Left kidney (tissue), 8 donors: ENCODE measurements at places on chromosomes 12 and 14. TPM values are rescaled to one million over a fixed set of nuclear protein-coding genes. Genes with fewer than 3 reads are reported as not detected.

OSBPL8 gene
- 79.9 TPM for polyA plus RNA-seq

DNA sequence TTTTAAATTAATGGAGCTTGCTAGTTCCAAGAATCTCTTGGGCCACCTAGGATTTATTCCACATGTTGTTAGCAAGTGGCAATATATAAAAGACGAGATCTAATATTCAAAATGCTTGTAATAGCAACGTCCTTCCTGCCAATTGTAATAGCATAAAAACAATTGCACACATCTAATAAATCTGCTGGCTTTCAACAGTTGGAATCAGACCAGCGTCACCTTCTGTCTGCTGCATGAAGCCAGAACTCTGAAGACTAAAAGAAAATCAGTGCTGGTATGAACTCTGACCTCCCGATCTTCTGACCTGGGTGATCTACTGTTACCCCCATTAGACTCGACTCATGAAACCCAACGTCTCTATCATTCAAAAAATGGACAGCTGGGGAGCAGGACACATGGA is 100.6 kb downstream of the DIO2 start:
- DNase-seq: no peak

DDN gene
- polyA plus RNA-seq: 65.9 TPM

DNA sequence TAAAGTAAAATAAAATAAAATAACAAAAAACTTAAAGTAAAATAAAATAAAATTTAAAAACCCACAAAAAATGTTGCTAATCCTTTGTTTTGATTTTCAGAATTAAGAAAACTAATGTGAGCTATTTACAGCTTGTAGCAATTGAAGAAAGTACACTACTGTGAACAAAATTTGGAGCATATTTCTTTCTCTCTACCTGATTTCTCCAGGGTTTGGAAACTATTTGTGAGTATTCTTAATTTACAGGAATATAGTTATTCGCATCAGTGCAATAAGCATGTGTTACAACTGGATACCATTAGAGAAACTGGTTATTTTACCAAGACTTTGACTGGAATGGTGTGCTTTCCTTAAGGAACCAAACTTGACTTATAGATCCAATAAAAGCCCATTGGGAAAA is 86.1 kb upstream of the CNOT2 start:
- no peak for DNase-seq

LRP1 gene
- 64.5 TPM for polyA plus RNA-seq

- peak; percentile 57 for DNase-seq
Observed at GRCh38 chr12:29591140-29592020, 93.9 kb upstream of the OVCH1 start.

DNA sequence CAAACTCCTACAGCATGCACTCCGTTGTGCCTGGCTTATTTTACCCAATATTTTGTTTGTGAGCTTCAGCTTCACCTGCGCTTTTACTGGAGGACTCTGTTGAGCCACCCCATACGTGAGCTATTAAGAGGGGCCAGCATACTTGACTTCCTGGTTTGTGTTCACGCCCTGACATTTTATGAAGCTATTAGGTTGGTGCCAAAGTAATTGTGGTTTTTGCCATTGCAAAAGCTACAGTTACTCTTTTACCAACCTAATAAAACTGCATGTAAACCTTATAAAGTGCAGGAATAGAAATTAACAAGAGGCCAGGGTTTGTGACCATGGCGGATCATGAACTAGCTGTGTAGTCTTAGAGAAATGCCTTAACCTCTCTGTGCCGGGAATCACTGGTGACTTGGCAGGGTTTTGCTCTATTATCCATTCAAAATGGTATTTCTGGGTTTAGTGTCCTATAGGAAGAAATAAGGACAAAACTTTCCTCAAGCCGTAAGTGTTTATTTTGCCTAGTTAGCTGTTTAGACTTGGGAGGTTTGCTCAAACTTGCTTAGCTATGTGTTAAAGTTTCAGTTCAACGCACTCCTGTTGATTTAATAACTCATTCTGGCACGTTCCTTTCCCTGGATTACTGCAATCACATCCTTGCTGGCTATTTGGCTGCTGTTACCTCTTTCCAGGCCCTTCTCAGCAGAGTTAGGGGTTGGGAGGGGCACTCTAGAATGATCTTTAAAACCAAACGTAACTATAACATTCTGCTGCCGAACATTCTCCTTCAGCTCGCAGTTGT is 1027.6 kb downstream of the BCL11B start:
- no peak for DNase-seq

PAX9 gene
- 0.33 TPM for polyA plus RNA-seq

CHST11 gene
- 8.0 TPM for polyA plus RNA-seq

- no peak for DNase-seq
Observed at GRCh38 chr14:101132051-101132571, 228.6 kb upstream of the RTL1 start.

GRCh38 chr12:124157406-124157805 is 137.5 kb upstream of the RFLNA start:
- DNase-seq: no peak

DNA sequence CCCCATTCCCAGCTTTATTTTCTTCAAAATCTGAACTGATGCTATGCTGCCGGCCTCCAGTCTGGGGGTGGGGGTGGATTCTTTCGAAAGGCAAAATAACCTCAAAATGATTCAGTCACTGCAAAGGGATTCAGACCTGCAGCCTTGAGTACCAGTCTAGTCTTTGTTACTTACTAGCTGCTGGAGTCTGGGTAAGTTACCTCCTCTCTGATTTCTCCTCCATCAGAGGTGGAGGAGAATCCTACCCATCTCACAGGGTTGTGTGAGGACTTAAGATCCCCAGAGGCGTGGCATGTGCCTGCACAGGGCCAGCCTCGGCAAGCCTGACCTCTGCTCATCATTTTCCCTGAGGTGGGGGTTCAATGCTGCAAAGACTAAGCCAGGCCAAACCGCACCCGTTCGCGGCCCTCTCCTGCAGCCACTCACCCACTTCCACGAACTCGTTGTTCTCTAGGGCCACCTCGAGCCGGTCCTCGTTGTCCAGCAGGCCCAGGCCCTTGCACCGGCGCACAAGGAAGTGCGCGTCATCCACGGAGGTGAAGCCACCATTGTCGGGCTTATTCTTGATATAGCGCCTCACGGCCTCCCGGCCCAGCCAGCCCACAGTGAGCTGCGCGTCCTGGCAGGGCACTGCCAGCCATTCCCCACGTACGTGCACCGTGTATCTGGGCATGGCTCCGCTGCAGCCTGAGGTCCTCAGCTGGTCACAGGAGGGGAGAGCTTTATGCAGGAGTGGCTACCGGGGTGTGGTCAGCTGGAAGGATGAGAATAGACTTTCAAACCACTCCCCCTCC is 709 bp downstream of the HAL start:
- DNase-seq: no peak

DNA sequence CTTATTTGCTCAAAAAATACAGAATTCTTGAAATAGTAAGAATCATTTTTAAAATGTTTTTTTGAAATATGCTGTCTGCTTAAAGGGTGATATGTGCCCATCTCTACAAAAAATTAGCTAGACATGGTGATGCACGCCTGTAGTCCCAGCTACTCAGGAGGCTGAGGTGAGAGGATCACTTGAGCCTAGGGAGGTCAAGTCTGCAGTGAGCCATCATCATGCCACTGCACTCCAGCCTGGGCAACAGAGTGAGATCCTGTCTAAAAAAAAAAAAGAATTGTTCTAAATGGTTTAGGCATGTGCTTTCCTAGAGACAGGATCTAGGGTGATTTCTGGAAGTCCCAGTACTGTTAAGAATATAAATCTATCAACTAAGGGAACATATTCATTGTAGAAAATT is 75.6 kb upstream of the HECTD1 start:
- no peak for DNase-seq

- no peak for DNase-seq
Observed at GRCh38 chr14:49971156-49972130, 78.6 kb downstream of the ARF6 start.

OR4K15 gene
- polyA plus RNA-seq: not detected

DNA sequence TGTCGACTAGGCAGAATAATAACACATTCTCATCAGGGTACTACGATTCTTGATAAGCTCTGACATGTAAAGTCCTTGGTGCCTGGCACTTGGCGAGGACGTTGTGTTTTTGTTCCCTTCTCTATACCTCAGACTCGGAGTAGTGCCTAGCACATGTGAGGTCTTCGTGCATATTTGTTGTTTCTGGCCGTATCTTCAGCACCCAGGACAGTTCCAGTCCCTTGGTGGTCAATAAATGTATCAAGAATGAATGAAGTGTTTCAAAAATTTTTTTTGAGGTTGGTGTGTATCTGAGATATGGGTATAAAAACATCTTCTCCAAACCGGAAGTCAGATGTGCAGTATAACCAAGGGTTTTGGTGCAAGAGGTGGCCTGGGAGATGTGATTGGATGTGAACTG is 198.2 kb downstream of the AACS start:
- DNase-seq: no peak

- DNase-seq: no peak
Observed at GRCh38 chr14:71317385-71318096, 410.3 kb downstream of the PCNX1 start.

DNA sequence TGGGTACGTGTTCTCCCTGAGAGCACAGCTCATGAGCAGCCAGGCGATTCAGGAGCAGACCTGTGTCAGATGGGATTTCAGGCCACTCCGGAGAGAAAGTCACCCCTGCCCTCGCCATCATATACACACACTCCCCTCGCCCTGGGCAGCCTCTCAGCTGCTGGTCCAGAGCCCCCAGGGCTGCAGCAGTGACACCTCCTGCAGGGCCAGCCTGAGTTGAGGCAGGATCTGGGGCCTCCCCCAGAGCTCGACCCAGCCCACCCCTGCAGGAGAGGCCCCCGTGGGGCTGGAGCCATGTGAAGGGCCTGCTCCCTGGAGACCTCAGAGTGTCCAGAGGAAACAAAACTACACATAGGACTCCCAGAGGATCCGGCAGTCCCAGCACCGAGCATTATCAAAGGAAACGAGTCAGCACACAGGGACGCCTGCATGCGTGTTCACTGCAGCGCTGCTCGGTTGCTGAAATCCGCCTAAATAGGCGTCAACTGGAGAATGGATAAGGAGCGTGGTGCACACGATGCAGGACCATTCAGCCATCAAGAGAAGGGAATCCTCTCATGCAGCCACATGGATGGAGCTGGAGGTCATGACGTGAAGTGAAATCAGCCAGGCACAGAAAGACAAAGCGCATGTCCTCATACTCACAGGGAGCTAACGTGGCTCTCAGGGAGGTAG is 104.0 kb downstream of the TNFAIP2 start:
- DNase-seq: no peak

DNA sequence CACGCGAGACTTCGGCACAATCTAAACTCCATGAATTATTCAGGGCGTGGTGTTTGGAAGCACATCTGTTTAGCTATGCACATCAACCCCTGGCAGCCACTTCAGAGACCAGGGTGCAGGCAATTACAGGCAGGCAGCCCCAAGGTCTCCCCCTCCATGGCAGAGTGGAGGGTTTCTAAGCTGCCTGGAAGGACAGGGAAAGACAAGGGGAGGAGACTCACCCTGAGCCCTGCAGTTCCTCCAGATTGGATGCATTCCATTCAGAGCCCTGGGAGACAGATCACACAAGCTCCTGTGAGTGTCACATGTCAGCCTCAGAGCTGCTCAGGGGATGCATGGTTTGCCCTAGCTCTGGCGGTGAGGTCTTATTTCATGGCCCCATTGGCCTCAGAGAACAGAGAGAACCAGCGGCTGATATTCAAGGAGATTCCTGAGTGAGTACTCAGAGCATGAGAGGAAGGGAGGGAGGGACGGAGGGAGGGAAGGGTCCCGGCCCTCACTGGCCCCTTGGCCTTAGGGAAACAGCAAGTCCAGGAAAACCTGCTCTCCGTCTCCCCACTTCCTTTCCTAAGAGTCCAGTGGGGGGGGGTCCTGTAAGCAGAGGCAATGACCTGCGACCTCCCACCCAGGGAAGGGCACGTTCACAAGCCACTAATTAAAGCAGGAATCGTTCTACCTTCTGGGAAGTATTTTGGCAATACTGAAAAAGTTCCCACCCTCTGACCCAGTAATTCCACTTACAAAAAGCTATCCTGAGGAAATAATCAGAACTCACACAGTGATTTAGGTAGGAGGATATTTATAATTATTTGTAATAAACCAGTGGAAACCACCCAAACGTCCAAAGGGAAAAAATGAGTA is 55.1 kb downstream of the SSH1 start:
- DNase-seq: no peak

FAM186B gene
- 3.1 TPM for polyA plus RNA-seq

TTC9 gene
- polyA plus RNA-seq: 2.8 TPM

WSCD2 gene
- 9.1 TPM for polyA plus RNA-seq

DNA sequence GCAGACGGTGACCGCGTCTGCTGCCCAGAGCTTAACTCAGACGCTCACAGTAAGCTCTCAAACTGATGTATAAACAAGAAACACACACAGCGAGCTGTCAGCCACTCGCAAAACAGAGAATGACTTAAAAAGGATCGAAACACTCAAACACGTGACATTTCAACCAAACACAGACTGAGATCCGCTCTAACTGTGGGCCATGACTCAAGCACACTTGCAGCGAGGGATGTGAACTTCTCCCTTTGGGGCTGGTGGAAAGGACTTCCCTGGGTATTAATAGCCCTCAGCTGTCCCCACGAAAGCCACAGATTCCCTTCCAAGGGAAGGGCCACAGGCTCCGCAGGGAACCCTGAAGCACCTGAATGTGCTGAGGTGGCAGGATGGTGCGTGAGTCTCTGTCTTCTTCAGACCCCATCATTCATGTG is 29.1 kb downstream of the CCDC88C start:
- DNase-seq: no peak

- DNase-seq: no peak
Observed at GRCh38 chr12:116202940-116203339, 74.6 kb downstream of the MED13L start.

DNA sequence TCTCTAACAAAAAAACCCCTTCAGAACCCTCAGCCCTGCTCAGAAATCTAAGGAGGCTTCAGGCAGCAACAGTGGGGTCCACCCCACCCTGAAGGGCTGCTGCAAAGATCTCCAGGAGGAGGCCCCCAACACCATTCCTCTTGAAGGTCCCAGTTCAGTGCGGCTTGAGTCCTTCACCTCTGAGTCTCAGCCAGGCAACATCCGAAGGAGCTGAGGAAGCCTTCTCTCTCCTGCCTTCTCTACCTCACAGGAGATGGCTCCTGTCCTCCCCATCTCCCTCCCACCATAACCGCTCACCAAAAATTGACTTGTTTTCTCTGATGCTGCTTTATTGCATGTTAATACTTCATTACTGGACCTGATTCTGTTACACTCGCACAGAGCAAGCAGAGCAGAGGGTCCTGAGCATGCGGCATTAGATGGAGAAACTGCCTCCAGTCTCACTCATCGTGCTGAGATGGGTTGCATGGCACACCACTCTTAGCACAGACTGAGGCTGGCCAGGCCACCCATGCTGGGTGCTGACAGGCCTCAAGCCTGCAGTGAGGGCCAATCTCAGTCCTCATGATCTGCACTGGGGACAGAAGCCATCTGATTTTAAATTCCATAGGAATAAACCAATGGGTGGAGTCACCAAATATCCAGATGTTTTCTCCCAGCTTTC is 224.8 kb downstream of the CACNA1C start:
- DNase-seq: no peak

DBX2 gene
- 0.08 TPM for polyA plus RNA-seq

GRCh38 chr12:52197371-52198231 is 5.8 kb upstream of the KRT80 start:
- no peak for DNase-seq

MYF5 gene
- not detected for polyA plus RNA-seq

- no peak for DNase-seq
Observed at GRCh38 chr14:39875028-39875427, 442.8 kb upstream of the FBXO33 start.
